NCI-H2029 treated with DMSO at 0.1 percent for 48 hours (cell line): ENCODE measurements at places on chromosomes 5 and 9.

DNA sequence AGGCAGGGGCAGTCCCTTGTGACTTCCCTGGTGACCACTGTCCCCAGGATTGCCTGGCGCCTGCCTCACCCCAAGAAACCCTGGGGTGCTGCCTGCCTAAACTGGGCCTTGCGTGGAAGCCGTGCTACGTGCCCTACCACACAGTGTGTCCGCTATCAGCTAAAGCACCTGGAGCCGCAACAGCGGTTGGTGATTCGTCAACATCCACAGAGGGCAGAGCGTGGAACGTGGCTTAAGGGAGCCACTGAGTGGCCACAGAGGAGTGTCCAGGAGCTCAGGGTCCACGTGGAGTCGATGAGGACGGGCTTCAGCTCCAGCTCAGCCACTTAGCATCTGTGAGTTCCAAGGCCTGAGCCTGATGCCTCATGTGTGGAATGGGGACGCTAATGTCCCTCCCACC, 25.3 kb downstream of the LAMC3 start:
- no peak for DNase-seq

DNA sequence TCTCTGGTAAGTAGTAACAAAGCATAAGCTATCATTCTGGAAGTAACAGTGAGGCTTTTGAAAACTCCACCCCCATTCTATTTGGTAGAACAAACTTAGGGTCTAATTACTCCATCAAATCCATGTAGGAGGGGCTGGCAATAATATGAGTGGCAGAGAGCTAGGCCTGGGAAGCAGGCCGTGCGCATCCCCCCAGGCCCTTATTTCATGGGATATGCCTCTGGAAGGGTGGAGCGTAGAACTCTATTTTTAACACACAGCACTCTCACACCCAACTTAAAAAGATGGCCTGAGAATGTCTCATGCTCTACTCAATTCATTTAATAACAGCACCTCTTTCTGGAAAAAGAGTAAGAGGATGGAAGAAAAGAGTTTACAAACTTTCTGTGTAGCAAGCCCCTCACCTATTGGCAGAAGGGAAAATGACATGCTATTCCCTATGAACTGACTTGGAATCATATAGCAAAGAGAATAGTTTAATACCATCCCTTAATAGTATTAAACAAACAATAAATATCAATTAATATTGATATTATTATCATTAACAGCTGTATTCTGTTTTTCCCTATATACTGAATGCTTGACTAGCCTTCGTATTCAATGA, 233.2 kb downstream of the KCTD16 start:
- DNase-seq, result no peak

GRCh38 chr5:179823937-179824744, 3.4 kb downstream of the SQSTM1 start:
- no peak for DNase-seq

GRCh38 chr5:111699976-111700375, 57.0 kb downstream of the NREP start:
- no peak for DNase-seq

GRCh38 chr5:123261752-123262151, 161.5 kb downstream of the CEP120 start:
- no peak for DNase-seq

- DNase-seq, result no peak
These were observed 319.2 kb downstream of the GADD45G start for GRCh38 chr9:89923961-89924504.

GRCh38 chr5:102765350-102765749, 10.2 kb downstream of the PAM start:
- no peak for DNase-seq
